Diencephalon (tissue), 1 donor: ENCODE measurements at places on chromosomes 7 and 10. TPM values are rescaled to one million over a fixed set of nuclear protein-coding genes. Genes with fewer than 3 reads are reported as not detected.

The SPDYE3 gene
- total RNA-seq, result not detected

The SPAG6 gene
- total RNA-seq, result 11.1 TPM

The RAB19 gene
- not detected for total RNA-seq

The PWWP2B gene
- total RNA-seq, result 12.5 TPM

The ZNF804B gene
- 8.3 TPM for total RNA-seq

The PGAM2 gene
- total RNA-seq, result 16.4 TPM

The UCN3 gene
- total RNA-seq, result not detected
